Stimulated activated effector memory CD8-positive, alpha-beta T cell treated with anti-CD3 and anti-CD28 coated beads, Interleukin-12 subunit alpha, Interleukin-12 subunit beta, amount 100 ng/mL, for 72 hours (primary cell): ENCODE measurements at places on chromosomes 1 and 21.

GRCh38 chr1:53412285-53413174 lies 46.7 kb upstream of the DMRTB1 start:
- DNase-seq, result peak; percentile 58

DNA sequence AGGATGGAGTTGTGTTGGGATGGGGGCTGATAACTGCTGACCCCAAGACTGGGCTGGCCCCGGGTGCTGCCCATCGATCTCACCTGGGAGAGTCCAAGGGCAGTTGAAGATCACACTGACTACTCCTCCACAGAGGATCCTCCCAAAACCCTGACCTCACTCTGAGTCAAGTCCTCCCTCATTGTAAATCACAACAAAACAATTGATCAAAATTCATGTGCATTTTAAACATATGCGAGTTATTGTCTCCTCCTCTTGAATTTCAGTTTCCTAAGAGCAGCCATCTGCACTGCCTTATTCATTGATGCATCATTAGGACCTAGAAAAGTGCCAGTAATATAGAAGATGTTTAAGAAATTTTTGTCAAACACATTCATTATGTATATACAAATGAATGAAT lies 273.6 kb downstream of the C1orf94 start:
- DNase-seq, result no peak

DNA sequence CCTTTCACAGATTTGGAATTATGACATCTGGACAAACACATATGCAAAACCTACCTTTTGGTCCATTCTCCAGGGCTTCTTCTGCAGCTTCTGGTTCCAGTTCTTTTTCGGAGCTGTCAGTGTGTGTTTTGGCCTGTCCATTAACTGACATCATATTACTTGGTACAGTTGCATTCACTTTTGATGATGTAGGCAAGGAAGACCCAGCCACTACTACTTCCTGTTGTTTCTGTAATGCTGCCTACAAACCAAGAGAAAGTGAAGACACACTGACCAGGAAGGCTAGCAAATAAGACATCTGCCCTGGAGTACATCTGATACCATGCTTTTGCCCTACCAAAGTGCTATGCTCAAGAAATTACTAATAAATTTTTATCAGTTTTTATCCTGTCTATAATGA lies 31.9 kb downstream of the ACBD3 start:
- DNase-seq, result no peak

DNA sequence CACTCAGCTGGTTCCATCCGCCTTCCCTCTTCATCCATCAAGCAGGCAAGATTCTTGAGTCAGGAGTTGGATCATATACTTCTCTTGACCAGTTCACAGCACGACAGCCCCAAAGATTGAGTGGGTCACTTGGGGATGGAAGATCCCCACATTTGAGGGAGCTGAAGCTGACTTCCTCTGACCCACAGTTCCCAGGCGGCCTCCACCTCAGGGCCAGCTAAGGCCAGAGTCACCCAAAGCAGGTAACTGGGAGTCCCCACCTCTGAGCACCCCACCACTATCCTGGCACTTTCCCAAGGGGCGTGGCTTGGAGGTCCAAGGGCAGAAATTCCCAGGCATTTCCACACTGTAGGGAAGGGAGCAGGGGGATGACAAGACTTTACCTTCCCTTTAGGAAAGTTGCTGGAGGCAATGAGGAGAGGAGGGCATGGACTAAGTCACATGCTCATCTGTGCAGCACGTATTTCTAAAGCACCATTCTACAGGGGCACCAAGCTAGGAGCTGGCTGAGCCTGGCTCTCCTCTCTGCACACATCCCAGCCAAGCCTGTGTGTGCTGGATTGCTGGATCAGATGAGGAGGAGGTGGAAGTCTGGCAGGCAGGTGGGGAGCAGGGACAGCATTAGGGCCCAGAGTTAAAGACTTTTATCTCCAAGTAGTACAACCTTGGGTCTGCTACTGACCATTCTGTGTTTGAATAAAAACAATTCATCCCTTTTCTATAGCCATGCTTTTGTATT lies 1.3 kb upstream of the RD3 start:
- DNase-seq, result no peak

DNA sequence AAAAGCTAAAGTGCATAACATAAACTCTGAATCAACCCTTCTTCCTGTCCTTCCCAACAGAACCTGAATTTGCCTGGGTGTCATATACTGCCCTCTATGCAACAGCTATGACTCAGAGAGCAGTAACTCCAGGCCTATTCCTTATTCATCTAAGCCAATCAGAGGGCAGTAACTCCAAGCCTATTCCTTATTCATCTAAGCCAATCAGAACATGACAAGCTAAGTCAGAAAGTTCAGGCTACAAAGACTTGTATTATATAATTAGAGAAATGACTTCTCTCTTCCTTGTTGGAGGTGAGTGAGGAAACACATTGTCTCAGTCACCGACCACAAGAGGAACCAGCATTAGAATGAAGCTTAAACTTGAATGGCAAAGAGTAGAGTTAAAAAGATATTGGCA lies 26.2 kb upstream of the TADA1 start:
- no peak for DNase-seq

DNA sequence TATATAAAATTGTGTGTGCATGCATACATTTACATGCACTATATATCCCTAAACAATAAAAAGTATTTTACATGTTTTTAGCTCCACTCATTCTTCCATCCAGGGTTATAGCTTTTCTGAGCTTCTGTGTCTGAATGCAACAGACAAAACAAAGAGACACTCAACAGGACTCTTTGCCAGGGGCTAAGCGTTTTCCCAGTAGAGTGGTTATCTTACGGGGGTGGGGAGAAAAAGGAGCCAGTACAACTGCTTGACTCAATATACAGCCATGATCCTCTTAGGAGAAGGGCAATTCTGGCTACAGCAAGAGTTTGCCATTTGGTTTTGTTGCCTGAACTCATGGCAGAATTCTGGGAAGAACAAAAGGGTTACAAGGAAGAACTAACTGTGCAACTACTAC lies 14.6 kb upstream of the PPP2R5A start:
- peak; percentile 35 for DNase-seq

DNA sequence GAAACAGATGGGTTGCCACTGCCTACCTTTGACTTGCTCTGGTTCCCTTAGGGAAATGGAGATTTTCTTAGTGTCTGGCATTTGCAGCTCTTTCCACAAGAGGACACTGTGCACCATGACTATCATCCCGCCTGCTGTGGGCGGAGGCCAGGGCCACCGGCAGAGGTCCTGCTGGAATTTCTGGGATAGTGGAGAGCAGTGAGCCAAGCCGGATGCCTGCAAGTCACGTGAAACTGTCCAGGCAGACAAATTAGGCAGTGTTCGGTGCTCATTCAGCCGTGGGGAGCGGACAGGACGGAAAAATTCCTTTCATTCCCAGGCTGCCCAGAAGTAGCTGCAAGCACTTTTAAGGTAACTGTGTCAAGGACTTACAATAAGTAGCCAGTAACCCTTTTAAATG lies 43.4 kb downstream of the IGSF5 start:
- no peak for DNase-seq

DNA sequence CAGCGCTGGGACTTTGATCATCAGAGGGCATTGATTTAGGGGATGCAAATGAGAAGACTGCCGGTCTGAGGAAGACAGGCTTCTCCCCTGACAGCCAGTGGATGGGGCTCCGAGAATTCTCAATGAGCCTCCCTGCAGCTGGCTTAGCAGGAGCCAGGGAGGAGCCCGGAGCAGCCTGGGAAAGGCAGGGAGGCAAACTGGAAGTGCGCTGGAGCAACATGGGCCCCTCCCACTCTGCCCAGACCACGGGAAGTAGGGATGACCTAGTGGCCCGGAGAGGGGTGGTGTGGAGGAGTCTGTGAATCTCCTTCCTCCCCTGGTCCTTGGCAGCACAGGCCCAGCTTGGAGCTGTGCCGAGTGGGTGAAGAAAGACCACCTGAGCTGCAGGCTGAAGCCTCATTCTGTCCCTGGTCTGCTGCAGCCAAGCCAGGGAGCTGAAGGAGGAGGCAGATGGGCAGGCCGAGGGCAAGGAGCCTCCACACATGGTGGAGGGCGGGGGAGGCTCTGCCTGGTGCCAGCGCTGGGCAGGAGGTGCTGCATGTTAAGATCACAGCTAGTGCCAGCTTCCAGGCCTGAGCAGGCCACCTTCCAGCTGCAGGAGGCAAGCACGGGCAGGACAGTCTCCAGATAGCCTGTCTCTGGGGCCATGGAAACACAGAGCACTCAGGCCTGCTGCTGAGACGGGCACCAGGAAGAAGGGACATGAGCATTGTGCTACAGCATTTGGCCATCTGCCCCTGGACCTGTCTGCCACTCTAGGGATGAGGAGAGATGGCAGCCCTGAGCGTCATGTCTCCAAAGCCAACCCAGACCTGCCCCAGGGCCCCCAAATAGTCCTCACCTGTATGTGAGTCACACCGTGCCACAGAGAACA lies 12.2 kb upstream of the CLSTN1 start:
- no peak for DNase-seq
